ENCODE measurements at places on chromosomes 6 and 20. TPM values are rescaled to one million over a fixed set of nuclear protein-coding genes. Genes with fewer than 3 reads are reported as not detected.

DNA sequence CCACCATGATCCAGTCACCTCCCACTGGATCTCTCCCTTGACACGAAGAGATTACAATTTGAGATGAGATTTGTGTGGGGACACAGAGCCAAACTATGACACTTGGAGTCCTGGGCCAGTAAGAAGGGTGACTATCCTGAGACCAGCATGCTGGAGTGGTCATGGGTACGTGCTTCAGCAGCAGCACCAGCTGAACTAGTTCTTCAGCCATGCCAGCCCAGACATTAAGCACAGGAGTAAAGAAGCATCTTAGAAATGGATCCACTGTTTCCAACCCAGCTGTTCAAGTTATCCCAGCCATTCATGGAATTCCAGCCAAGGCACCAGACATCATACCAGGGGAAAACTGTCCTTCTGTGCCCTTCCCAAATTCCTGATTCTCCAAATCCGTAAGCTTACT is 370.0 kb downstream of the MAFB start:
- H3K36me3 ChIP-seq = no peaks in the 10 kb centered on the region
- peaks cover 4% of the 10 kb centered on the region for H3K27me3 ChIP-seq
- no peak for DNase-seq
- H3K4me3 ChIP-seq = no peak overlapping the region

DNA sequence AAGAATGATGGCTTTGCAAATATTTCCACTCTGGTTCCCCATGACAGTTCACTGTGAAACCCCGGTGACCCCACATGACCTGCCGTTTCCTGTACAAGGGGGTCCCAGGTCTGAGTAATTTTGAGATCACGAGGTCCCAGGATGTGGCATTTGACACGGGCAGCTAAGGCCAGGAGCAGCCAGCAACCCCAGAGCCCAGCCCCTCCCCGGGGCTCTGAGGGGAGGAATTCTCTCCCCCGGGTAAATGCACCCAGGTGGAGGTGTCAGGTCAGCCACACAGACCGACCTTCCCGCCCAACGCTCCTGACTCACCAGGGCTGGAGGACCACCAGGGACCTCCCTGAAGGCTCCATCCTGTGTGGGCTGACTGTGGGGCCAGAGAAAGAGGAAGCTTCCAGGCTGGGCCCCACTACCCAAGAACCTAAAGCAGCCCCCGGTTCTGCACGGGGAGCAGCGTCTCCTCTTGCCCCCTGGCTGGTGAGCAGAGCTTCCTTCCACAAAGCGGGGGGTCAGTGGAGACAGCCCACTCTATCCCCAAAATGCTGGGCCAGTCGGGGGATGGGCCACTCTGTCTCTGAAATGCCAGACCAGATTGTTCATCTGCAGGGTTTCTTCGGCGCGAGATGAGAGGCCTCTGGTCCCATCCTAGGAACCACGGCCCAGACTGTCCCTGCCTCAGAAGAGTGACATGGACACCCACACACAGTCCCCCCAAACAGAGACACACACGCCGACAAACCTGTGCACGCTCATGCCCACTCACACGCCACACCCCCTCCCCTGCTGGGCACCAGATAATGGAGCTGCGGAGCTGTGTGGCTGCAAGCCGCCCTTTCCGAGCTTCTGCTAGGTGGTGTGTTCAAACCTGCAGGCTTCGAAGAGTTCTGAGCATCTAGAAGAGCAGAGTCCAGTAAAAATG is 23.4 kb upstream of the SLCO4A1 start:
- peak overlapping the region; percentile 60 for H3K4me3 ChIP-seq
- H3K4me1 ChIP-seq = peaks cover 39% of the 10 kb centered on the region
- DNase-seq = peak; percentile 80

DNA sequence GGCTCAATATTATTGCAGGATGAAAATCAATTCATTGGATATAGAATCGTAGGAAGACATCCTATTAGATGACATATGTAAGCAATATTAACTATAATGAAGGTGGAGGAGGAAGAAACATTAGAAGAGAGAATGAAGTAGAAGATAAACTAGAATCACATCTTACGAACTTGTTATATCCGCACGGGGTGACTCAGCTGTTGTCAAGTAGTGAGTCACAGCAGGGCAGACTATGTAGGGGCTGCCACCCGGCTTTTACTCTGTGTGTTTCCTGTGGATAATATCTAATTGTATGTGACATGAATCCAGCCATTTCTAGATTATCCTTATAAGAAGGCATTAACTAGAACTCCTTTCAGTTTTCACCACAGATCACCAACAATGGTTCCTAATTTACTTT is 520.2 kb downstream of the DOK5 start:
- H3K4me3 ChIP-seq = no peak overlapping the region
- H3K4me1 ChIP-seq = no peaks in the 10 kb centered on the region
- no peaks in the 10 kb centered on the region for H3K27me3 ChIP-seq
- H3K27ac ChIP-seq = no peak overlapping the region

DNA sequence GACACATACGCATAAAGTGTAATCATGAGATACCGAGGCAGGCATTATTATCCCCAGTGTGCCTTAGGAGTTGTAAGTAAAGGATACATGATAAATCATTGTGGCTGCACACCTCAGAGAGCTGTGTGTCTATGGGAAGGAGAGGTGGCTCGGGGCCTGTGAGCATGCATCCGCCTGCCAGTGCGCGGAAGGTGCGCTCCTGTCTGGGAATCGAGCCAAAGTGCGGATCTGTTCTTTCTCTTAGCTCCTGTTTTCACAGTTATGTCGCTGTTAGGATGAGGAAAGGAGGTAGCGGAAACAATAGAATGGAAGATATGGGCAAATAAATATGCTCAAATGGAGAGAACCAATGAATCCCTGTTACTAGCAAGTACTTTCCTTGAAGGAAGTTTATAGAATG is 98.0 kb downstream of the ANKRD6 start:
- H3K27me3 ChIP-seq = no peaks in the 10 kb centered on the region
- no peaks in the 10 kb centered on the region for H3K36me3 ChIP-seq
- H3K27ac ChIP-seq = no peak overlapping the region
- no peaks in the 10 kb centered on the region for H3K4me1 ChIP-seq

DNA sequence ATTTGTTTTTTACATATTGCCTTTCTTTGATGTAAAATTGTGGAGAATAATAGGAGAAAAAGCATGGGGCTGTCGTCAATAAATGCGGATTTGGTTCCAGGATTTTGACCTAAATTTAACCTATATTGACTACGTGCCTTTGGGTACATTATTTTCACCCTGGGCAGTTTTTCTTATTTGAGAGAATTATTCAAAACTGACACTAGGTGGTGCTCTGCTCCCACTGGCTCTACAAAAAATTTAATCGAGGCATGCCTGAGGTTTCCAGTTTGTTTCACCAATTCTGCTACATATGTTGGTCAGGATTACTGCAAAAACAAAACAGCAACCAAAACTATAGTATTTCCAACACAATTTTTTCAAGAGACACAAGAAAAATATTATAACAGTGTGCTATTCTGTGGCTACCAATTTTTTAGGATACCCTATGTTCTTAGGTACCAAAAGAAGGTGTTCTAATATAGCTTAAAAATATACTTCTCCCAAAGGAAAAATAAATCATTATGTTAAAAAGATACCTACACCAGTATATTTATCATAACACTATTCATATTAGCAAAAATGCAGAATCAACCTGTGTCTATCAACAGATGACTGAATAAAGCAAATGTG is 48.6 kb upstream of the FABP7 start:
- DNase-seq = no peak
- H3K27ac ChIP-seq = no peak overlapping the region

DNA sequence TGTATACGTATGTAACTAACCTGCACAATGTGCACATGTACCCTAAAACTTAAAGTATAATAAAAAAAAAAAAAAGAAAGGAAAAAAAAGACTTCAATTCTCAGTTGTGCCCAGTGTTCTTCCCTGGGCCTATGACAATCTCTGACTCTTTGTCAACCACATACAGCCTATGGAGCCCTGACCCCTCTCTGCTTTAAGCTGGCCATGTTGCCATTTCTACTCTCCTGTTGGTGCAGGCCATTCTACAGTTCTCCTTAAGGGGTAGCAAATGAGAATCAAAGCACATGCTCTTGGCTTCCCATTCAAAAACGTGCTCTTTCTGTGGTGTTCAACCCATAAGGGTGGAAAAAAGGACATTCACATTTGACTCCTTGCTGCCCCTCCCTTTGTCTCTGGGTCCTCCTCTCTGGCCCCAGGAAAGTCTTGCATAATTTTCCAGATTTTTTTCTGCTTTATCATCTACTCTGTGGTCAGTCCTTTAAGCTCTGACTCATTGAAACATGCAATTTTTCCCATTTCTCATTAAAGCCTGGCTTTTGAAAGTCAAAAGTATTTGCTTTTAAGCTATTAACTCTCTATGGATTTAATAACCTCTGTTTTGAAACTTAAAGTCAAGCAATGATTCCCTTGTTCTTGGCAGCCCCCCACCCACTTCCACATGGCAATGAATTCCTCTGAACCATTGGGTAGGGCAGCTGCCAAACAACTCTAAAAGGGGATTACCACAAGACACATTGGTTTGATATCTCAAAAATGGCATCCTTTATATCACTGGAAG is 208.6 kb upstream of the MCHR2 start:
- no peaks in the 10 kb centered on the region for H3K27me3 ChIP-seq
- no peak overlapping the region for H3K27ac ChIP-seq
- no peak overlapping the region for H3K4me3 ChIP-seq
- no peaks in the 10 kb centered on the region for H3K36me3 ChIP-seq
- H3K4me1 ChIP-seq = no peaks in the 10 kb centered on the region

DNA sequence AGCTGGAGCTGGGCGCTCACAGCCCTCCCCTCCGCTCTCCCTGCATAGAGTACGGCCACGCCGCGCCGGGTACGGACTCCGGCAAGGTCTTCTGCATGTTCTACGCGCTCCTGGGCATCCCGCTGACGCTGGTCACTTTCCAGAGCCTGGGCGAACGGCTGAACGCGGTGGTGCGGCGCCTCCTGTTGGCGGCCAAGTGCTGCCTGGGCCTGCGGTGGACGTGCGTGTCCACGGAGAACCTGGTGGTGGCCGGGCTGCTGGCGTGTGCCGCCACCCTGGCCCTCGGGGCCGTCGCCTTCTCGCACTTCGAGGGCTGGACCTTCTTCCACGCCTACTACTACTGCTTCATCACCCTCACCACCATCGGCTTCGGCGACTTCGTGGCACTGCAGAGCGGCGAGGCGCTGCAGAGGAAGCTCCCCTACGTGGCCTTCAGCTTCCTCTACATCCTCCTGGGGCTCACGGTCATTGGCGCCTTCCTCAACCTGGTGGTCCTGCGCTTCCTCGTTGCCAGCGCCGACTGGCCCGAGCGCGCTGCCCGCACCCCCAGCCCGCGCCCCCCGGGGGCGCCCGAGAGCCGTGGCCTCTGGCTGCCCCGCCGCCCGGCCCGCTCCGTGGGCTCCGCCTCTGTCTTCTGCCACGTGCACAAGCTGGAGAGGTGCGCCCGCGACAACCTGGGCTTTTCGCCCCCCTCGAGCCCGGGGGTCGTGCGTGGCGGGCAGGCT is 4.6 kb downstream of the KCNK15 start:
- H3K27me3 ChIP-seq = peaks cover 32% of the 10 kb centered on the region
- peaks cover 2% of the 10 kb centered on the region for H3K36me3 ChIP-seq
- peak; percentile 31 for DNase-seq
- H3K4me1 ChIP-seq = peaks cover 12% of the 10 kb centered on the region
- H3K4me3 ChIP-seq = no peak overlapping the region

GRCh38 chr6:39947611-39948068 is 13.4 kb upstream of the MOCS1 start:
- no peaks in the 10 kb centered on the region for H3K27me3 ChIP-seq
- no peaks in the 10 kb centered on the region for H3K4me1 ChIP-seq
- no peak overlapping the region for H3K27ac ChIP-seq
- H3K36me3 ChIP-seq = no peaks in the 10 kb centered on the region
- no peak for DNase-seq
- H3K4me3 ChIP-seq = no peak overlapping the region

DNA sequence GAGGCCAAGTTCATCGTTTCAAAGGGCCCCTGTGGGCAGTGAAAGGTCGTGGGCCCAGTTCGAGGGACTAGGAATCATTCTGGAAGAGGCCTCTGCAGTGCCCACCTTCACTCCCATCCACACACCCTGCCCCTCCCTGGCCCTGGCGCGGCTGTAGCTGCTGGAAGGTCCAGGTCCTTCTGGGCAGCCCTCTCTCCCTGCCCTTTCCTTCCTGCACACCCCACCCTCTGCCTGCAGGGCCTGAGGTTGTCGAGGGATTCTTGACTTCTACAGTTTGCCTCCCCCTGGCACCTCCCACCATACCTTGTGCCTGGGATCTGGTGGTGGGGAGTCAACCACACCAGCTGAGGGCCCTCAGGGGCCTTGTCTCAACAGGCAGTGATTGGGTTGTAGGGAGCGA is 4.5 kb upstream of the MYT1 start:
- no peaks in the 10 kb centered on the region for H3K36me3 ChIP-seq
- DNase-seq = no peak
- no peaks in the 10 kb centered on the region for H3K4me1 ChIP-seq
- peaks cover 57% of the 10 kb centered on the region for H3K27me3 ChIP-seq
- no peak overlapping the region for H3K4me3 ChIP-seq

DNA sequence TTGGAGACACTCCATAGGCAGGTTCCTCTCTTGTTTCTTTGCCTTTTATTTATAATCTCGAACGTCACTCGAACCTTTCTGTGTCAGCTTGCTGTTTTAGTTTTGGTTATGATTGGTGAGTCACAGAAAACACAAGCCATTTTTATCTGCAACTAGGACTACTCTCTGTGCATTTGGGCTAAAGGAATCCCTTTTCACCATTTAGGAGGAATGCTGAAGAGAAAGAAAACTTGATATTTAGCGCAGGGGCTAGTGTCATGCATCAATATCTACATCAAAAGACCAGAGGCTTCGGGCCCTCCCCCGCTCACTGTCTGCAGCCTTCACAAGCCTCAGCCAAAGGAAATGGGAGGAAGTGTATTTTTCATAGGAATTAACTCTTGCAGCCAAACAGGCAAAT is 507.8 kb upstream of the CITED2 start:
- no peak overlapping the region for H3K4me3 ChIP-seq
- DNase-seq = no peak
- no peaks in the 10 kb centered on the region for H3K4me1 ChIP-seq
- H3K36me3 ChIP-seq = no peaks in the 10 kb centered on the region
- H3K27ac ChIP-seq = no peak overlapping the region
- H3K27me3 ChIP-seq = no peaks in the 10 kb centered on the region

DNA sequence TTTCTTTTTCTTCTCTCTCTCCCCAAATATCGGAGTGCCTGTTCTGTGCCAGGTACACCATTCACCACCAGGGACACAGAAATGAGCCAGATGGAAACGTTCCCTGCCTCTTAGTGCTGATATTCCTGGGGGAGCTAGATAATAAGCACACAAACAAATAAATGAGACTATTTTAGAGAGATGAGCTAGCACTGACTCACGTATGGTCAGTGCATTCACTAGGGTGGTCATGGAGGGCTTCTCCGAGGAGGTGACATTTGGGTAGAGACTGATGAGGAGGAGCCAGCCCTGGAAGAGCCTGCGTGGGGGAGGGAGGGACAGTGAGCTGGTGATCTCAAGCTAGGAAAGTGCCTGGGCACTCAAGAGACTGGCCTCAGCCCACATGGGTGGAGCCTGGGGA is 252.3 kb upstream of the KCNG1 start:
- peaks cover 2% of the 10 kb centered on the region for H3K4me1 ChIP-seq
- H3K27me3 ChIP-seq = peaks cover 42% of the 10 kb centered on the region
- no peak for DNase-seq
- no peaks in the 10 kb centered on the region for H3K36me3 ChIP-seq
- H3K27ac ChIP-seq = no peak overlapping the region
- no peak overlapping the region for H3K4me3 ChIP-seq

GRCh38 chr6:147614501-147614900 is 106.0 kb downstream of the SAMD5 start:
- no peaks in the 10 kb centered on the region for H3K36me3 ChIP-seq
- no peaks in the 10 kb centered on the region for H3K4me1 ChIP-seq

The MYCT1 gene
- total RNA-seq = not detected

The OR2B2 gene
- total RNA-seq = not detected

The CNR1 gene
- total RNA-seq = not detected

The KCNQ2 gene
- 0.19 TPM for total RNA-seq

The DEFB121 gene
- total RNA-seq = not detected

The OTOR gene
- total RNA-seq = not detected

The RAMACL gene
- total RNA-seq = 0.21 TPM

The UBE3D gene
- total RNA-seq = 7.1 TPM

Data from activated naive CD8-positive, alpha-beta T cell treated with anti-CD3 and anti-CD28 coated beads for 36 hours (primary cell).